ENCODE measurements at places on chromosomes 3 and 15.

GRCh38 chr3:30245858-30246622, 360.4 kb upstream of the TGFBR2 start:
- DNase-seq = no peak

DNA sequence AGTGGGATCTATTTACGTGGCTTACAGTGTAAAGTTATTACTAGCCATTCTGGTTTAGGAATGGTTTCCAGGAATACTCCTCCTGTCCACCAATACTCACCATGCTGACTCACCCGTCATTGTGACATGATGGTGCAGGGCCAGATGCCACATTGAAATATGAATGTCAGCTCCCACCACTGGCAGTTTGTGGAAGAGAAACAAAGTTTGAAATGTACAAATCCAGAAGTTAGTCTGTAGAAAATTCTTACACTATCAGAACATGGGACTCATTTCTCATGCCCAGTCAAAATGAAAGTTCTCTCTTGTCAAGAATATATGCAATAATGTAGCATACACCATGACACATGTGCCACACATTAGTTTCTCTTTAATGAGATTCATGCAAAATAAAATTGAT, 14.4 kb upstream of the TSPAN3 start:
- DNase-seq = peak; percentile 69

DNA sequence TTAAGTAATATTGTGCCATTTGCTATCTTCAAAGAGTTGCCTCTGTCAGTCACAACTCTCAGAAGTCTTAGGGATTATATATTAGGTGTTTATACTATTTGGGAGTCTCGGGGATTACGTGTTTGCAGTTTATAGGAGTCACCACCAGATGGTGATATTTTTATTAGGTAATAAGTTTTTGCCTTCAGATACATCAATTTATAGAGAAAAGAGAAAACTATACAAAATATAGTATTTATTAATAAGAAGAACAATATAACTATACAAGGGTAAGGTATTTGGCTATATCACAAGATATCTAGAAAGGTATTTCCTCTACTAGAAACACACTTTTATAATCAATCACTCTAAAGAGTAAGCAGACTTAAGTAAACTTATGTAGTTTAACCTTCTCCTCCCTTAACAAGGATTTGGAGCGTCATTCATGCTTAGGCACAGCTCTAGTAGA, 10.7 kb upstream of the DHX36 start:
- peak; percentile 40 for DNase-seq

GRCh38 chr15:29632671-29633406, 189.4 kb downstream of the TJP1 start:
- no peak for DNase-seq

GRCh38 chr3:118408431-118408830, 626.2 kb downstream of the IGSF11 start:
- no peak for DNase-seq

- no peak for DNase-seq
These were observed 28.2 kb upstream of the RSL24D1 start for GRCh38 chr15:55224892-55225291.
